ENCODE measurements at places on chromosomes 2 and 18.

DNA sequence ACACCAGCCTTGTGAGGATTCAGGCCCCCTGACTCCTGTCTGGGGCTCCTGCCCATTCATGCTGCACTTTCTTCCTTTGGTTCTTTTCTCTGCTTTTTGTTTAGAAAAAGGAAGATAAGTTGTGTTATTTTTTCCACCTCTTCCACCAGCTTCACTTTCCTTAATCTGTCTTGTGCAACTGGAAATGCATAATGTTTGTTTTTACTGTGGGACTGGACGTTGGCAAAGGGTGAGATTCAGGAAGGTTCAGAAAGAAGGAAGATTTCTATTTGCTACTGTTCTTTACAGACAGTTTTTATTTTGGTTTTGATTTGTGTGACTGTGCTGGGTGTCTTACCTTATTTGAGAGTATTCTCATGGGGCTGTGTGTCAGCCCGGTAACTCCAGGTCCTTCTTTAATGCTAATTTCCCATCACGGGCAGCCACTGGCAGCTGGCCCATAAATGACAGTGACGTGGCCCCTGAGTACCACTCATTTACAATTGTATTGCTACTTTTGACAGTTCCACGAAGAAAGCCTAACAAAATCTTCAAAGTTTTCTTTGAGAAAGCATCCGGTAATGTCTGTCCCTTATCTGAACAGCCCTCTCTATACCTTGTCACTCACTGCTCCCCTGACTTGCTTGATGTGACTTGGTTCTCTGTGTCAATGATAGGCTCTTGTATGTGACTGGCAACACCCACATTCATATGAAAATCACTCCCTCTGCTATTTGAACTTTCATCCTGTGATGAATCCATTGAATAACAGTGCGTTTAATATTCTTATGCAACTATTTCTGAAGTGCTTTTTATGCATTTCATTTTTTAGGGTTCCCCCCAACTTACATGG lies 32.7 kb downstream of the RHBDD1 start:
- no peak for DNase-seq

GRCh38 chr2:81250270-81250669 lies 945.7 kb upstream of the LRRTM1 start:
- no peak for DNase-seq

DNA sequence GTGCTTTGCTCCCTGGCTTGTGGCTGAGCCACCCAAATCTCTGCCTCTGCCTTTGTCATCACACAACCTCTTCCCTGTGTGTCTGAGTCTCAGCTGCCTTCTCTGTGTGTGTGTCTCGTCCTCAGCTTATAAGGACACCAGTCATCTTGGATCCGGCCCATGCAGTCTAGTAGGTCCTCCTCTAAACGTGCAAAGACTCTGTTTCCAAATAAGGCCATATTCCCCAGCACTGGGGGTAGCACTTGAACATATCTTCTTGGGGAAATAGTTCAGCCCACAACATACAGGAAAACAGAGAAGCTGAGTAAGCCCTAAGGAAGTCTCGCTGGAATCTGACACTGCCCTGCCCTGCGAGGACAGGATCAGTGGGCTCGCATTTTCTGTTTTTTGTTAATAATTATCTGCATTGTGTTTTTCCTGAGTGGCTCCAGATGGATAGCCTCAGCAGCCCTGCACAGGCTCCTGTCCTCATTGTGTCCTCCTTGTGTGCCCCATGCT lies 42.1 kb downstream of the MTCL1 start:
- no peak for DNase-seq

DNA sequence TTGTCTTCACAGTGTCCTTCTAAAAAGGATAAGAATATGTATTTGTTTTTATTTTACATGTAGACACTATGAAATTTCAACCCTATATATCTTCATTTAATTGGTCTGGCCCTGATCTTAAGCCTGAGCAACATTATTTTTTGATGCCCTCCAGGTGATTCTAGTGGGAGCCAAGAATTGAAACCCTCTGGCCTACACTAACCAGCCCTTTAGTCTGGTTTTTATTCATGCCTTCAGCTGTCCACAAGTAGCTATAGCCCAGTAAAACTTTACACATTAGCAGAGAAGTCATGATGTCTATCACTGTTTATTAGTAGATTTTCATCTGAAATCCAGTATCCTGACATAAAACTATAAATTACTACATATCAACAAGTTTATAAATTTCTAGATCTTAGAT lies 52.7 kb upstream of the UBXN4 start:
- DNase-seq = no peak

GRCh38 chr2:7829241-7829640 lies 852.6 kb upstream of the ID2 start:
- DNase-seq = no peak
